Gastrocnemius medialis (tissue), 4 donors: ENCODE measurements at places on chromosomes 1 and 21. TPM values are rescaled to one million over a fixed set of nuclear protein-coding genes. Genes with fewer than 3 reads are reported as not detected.

DNA sequence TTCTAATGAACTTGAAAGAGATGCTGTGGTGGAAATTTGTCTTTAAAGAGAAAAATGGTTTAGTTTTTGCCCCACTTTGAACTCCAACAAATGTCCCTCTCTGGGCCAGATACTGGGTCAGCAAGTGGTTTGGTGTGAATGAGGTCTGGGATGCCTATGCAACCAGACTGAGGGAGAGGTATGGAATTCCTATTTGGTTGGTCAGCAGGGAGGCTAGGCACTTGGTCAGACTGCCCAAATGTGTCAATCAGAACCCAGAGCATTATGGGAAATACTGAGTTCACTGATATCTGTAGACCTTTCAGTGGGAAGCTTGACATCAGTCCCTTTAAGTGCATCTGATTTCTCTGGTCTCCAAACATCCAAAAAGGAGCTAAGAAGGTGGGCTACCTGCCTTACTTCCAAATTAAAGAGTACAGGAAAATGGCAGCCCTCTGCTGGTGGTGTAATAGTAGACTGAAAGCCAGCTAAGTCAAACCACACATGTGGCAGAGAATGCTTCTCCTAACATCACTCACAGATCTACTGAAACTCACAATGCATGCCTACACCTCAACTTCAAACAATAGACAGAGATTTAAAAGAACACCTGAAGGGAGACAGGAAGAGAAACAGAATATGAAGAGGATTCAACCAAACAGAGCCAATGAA lies 510.1 kb downstream of the PLA2G4A start:
- DNase-seq: no peak

GRCh38 chr1:26358411-26359384 lies 4.8 kb upstream of the CRYBG2 start:
- no peak for DNase-seq

- DNase-seq: no peak
Measured at GRCh38 chr1:76632136-76632535, 235.1 kb upstream of the ST6GALNAC5 start.

DNA sequence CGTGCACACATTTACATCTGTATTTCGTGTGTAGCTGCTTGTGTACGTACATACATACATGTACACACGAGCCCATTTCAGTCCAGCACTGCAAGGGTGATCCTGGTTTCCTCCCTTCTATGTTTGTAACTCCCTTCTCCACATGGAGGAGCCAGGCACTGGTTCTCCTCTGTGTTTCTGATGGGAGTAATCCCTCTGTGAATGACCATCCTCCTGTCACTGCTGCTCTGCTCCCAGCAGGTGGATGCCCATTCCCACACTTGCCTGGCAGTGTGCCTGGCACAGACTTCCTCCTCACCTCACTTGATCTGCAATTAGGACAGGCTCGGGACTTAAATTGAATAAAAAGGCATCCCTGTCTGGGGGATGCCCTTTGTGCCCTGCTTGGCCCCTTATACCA lies 37.1 kb downstream of the TRAPPC10 start:
- DNase-seq: no peak

- no peak for DNase-seq
Measured at GRCh38 chr1:181148636-181149035, 60.1 kb downstream of the IER5 start.

GRCh38 chr1:156149374-156150332 lies 3.7 kb upstream of the SEMA4A start:
- no peak for DNase-seq

ADGRB2 gene
- 2.2 TPM for total RNA-seq

- no peak for DNase-seq
Measured at GRCh38 chr1:245679821-245680780, 525.3 kb downstream of the KIF26B start.
